ENCODE measurements at places on chromosomes 11 and 22.

DNA sequence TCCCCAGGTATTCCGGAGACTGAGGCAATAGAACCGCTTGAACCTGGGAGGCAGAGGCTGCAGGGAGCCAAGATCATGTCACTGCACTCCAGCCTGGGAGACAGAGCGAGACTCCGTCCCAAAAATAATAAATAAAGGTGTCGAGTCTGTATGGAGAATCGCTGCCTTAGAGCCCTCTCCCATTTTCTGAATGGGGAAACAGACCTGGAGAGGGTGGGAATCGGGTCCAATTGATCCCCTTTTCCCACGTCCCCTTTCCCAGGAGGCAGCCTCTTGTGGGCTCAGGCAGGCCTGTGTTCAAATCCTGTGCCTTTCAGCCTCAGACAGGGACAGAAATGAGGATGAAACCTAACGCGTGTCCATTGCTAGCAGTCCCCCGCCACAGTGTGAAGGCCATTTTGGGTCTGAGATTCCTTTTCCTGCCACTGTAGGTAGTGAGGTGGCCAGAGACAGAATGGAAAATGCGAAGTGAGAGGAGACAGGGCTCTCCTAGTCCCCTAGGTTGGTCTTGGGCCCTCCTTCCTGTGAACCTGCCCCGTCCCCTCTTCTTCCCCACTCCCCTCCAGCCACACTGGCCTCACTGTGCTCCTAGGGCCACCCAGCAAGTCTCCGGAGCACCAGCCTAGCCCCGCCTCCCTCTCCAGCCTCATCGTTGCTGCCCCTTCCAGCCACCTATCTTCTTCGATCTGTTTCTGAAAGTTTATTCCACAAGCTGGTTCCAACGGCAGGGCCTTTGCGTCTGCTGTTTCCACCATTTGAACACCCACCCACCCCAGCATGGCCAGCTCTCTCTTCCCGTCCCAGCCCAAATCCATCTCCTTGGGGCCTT, 2.7 kb upstream of the POLDIP3 start:
- DNase-seq: no peak

- DNase-seq: no peak
Measured at GRCh38 chr11:35313760-35314153, 105.6 kb downstream of the SLC1A2 start.

DNA sequence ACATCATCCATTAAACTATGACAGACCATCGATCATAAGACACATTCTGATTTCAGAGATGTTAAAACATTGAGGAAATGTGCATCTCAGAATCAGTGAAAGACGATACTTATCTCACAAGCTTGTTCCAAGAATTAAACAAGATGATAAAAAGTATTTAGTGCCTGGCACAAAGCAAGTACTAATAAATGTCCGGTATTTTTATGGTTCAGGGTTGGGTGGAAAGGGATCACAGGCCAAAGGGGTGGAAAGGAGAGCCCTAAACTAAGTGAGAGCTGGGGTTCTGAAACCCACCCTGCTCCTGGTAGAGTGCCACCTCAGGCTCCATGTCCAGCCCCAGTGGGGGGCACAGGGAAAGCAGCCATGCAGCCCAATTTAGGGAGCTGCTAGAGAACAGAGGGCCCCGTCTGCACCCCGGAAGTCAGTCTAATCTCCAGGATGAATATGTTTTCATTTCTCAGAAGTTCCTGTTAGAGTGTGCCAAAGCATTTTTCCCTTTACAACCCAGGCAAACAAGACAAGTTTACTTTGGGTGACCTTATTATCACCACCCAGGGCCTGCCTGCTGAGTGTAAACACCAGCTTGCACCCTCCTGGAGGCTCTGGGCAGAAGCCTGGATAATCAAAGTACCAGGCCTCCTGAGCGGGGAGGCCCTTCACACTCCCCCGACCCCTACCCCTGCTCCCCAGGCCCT, 3.8 kb upstream of the CREB3L1 start:
- no peak for DNase-seq

- peak; percentile 63 for DNase-seq
Measured at GRCh38 chr22:20249797-20250354, 18.2 kb downstream of the RTN4R start.

DNA sequence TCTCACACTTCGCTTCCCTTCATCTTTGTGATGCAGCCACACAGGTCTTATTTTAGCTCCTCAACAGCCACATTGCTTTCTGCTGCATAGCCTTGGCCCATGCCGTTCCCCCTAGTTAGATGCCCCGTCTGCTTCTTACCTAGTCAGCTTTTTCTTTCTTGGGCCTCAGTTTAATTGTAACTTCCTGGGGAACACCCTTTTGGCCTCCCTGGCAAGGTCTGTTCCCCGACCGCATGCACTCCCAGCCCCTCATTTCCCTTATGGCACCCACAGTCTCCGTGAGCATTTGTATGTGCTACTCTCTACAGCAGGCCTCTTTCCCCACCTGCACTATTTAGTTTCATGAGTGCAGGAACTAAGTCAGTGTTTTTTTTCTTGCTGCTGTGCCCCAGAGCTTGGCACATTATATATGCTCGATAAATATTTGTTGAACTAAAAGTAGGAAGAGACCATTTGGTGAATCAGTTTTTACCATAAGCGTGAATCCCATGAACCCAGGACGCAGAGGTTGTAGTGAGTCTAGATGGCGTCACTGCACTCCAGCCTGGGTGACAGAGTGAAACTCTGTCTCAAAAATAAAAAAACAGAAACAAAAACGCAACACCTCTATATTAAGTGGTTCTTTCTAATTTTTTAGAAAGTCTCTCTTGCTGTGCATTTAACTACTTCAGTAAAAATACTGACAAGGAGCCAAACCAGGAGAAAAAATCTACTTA, 38.5 kb downstream of the TNRC6B start:
- DNase-seq: no peak

- DNase-seq: no peak
Measured at GRCh38 chr11:7175007-7175406, 76.7 kb upstream of the SYT9 start.

- no peak for DNase-seq
Measured at GRCh38 chr11:100841711-100842407, 154.8 kb downstream of the ARHGAP42 start.

- DNase-seq: no peak
Measured at GRCh38 chr11:34203377-34203871, 98.0 kb downstream of the NAT10 start.

GRCh38 chr22:39592081-39593065, 21.8 kb downstream of the CACNA1I start:
- peak; percentile 70 for DNase-seq

GRCh38 chr11:13188179-13188578, 89.4 kb upstream of the BMAL1 start:
- no peak for DNase-seq

DNA sequence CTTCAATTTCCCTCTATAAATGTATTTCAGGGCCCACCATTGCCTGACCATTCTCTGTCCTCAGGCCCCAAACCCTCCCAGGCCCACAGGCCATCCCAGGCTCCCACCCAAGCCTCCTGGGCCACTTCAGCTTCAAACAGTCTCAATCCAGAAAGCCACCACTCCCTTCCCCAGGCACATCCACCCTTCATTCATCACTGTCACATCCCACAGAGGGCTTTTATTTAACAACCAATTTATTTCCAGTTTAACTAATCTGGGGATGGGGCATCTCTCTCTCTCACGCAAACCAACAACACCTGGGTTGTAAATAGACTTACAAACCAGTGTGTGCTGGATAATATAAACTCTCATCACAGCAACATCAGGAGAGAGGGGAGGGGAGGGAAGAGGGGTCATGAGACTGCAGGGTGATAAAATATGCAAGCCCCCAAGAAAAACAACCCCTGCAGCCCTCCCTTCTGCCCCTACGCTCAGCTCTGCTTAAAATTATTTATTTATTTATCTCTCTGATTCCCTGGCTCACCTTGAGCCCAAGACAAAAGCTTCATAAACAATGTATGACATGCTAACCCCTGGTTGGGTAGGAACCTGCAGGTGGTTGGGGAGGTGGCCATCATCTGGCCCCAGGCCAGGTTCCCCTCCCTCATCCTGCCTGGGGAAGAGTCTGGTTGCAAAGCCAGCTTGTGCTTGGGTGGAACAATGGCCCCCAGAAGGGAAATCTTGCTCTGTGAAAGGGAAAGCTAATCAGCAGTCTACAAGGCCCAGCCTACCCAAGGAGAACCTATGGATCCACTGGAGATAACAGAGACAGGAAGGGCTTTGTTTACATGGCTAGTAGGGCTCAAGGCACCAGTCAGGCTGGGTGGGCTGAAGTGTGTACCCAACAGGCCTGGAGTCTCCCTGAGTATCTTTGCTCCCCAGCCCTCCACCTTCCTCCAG, 359.2 kb downstream of the BUD13 start:
- DNase-seq: no peak

- DNase-seq: no peak
Measured at GRCh38 chr11:13228572-13228971, 49.0 kb upstream of the BMAL1 start.

GRCh38 chr11:2271077-2271326, 614 bp upstream of the ASCL2 start:
- DNase-seq: no peak

DNA sequence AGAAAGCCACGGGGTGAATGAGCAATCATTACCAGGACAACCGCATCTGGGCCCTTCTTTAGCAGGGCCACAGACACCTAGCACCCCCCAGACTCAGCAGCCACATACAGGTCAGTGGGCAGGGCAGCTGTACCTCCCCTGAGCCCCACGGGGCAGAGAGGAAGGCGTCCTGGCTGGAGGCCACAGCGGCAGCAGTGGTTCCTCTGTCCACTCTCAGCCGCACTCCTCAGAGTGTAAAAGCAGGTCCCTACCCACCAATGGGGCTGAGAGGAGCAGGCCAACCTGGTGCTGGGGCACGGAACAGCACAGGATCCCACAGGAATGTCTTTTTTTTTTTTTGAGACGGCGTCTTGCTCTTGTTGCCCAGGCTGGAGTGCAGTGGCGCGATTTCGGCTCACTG, 65.5 kb downstream of the APOL1 start:
- no peak for DNase-seq

- peak; percentile 49 for DNase-seq
Measured at GRCh38 chr22:46052801-46053562, 76.0 kb upstream of the WNT7B start.

DNA sequence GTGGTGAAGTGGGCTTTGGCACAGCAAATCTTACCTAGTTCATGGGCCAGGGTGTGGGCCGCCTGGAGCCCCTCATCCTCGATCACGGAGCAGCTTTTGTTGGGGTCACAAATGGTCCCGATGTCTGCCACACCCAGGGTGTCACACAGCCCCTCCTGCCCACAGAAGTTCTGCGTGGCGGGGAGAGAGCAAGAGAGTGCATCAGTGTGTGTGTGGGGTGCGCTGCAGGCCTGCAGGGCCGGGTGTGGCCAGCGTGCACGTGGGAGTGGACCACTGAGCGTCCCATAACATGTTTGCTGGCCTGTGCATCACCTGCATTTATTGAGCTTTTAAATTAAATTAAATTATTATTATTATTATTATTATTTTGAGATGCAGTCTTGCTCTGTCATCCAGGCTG, 11.5 kb downstream of the ADAMTS8 start:
- no peak for DNase-seq

- DNase-seq: no peak
Measured at GRCh38 chr11:769887-770641, 7.2 kb downstream of the GATD1 start.

DNA sequence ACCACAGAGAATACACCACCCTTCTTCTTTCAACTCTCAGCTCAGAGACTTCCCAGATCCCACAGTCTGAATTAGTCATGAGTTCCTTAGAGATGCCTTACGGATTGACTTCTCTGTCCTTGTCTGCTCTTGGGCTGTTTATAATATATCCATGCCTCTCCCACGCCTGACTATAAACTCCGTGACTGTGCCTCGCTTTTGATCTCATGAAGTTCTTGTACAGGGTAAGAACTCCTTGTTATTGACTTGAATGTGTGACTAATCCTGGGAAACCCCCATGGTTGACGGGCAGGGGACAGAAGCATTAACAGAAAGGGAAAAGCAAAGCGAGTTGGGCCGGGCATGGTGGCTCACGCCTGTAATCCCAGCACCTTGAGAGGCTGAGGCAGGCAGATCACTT, 62.4 kb upstream of the POU2AF1 start:
- peak; percentile 84 for DNase-seq

DNA sequence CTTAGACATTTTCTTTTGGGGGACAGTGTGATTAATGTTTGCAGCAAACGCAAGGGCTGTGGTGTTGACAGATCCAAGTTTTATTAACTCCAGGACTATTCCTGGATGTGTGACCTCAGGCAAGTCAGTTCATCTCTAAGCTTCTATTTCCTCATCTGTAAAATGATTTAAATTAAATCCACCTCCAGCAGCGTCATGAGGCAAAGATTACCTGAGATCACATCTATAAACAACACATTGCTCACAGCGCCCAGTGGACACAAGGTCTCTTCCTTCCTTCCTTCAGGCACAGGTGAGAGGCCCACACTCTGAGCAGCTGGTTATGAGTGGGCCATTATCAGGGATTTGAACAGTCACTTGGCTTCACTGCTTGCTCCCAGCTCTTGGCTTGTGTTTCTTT, 111.2 kb upstream of the RASSF10 start:
- DNase-seq: peak; percentile 25

GRCh38 chr11:2102132-2102882, 36.9 kb downstream of the IGF2 start:
- no peak for DNase-seq

- peak; percentile 64 for DNase-seq
Measured at GRCh38 chr22:42261296-42261695, 9.2 kb downstream of the TCF20 start.

GRCh38 chr11:121534131-121535093, 81.6 kb upstream of the SORL1-AS1 start:
- DNase-seq: peak; percentile 59

GRCh38 chr22:45201678-45202332, 38.1 kb downstream of the NUP50 start:
- peak; percentile 74 for DNase-seq

GRCh38 chr11:70194792-70195791, 8.0 kb upstream of the FADD start:
- no peak for DNase-seq

- DNase-seq: no peak
Measured at GRCh38 chr22:28154861-28155260, 235.8 kb upstream of the PITPNB start.

DNA sequence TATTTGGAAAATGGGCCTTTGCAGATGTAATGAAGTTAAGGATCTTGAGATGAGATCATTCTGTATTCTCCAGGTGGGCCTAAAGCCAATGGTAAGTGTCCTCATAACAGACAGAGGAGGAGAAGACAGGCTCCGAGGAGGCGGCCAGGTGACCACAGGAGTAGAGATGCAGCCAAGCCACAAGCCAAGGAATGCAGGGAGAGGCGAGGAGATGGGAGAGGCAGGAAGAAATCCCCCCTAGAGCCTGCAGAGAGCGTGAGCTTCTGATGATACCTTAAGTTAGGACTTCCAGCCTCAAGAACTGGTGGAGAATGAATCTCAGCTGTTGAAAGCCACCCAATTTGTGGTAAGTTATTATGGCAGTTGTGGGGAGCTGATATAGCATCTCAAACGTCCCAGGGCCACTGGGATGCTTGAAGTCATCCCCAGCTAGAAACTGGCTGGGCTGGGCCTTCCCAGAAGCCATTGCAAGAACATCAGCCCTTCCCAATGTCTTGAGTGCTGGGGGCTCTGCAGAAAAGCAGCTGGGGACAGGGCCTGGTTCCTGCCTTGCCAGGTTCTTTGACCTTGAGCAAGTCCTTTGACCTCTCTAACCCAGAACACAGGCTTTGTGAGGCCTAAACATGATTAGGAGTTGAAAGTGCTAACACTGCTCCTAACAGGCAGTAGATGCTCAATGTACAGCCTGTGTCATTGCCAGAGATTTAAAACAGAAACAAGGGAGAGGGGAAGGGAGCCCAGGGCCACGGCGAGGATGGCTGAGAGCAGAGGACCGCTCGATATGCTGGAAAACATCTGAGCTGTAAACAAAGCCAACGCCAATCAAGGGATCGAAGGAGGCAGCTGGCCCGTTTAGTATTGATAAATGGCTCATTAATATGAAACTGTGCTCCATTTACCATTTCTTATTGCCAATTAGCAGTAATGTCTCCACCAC, 632.3 kb downstream of the TBC1D22A start:
- DNase-seq: no peak
